Right forelimb (tissue), 1 donor: ENCODE measurements at places on chromosomes 6 and 20.

DNA sequence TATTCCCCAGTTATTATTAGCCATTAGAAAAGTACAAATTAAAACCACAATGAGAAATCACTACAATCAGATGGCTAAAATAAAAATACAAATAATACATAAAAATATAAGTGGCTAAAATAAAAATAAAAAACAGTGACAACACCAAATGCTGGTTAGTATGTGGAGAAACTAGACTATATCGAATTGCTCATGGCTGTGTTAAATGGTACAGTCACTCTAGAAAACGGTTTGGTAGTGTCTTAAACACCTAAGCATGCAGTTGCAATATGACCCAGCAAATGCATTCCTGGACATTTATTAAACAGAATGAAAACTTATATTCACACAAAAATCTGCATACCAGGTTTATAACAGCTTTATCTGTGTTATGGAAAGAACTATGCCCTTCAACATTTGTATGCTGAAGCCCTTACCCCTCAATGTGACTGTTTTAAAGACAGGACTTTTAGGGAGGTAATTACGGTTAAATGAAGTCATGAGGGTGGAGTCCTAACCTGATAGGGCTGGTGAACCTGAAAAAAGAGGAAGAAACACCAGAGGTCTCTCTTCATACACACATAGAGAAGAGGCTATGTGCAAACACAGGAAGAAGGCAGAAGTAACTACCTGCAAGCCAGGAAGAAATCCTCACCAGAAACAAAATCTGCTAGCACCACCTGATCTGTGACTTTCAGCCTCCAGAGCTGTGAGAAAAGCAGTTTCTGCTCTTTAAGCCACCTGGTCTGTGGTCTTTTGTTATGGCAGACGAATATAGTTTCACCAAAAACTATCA is 84.9 kb downstream of the ASCC3 start:
- DNase-seq: no peak

DNA sequence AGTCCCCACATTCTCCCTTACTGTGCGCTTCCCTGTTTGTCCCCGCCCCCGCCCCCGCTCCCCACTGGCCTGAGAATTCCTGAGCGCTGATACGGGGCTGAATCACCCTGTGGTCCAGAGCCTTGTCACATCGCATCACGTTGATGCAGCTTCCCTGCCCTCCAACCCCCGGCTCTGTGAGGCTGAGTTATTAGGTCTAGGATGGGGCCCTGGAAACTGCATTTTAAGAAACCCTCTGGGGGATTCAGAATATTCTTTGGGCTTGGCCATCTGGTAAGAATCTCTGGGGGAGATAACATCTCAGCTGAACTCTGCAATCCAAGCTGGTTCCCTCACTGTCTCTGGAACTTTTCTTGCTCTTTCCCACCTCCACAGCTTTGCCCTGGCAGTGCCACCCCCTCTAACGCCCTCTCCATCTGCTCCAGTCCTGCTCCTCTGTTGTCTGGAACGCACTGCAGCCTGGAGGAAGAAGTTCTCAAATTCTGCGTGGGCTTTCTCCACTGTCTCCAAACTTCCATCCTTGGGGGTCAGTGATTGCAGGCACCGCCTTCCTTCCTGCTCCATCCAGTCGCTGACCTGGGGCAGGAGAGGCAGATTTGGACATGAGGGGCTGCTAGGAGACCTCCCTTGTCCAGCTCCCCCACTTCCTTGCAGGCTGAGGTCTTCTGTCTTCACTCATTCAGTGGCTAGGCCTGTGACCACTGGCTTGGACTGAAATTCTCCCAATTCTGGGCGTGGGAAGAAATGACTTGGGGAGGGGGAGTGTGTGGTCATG is 42.6 kb downstream of the KIAA1755 start:
- DNase-seq: no peak

DNA sequence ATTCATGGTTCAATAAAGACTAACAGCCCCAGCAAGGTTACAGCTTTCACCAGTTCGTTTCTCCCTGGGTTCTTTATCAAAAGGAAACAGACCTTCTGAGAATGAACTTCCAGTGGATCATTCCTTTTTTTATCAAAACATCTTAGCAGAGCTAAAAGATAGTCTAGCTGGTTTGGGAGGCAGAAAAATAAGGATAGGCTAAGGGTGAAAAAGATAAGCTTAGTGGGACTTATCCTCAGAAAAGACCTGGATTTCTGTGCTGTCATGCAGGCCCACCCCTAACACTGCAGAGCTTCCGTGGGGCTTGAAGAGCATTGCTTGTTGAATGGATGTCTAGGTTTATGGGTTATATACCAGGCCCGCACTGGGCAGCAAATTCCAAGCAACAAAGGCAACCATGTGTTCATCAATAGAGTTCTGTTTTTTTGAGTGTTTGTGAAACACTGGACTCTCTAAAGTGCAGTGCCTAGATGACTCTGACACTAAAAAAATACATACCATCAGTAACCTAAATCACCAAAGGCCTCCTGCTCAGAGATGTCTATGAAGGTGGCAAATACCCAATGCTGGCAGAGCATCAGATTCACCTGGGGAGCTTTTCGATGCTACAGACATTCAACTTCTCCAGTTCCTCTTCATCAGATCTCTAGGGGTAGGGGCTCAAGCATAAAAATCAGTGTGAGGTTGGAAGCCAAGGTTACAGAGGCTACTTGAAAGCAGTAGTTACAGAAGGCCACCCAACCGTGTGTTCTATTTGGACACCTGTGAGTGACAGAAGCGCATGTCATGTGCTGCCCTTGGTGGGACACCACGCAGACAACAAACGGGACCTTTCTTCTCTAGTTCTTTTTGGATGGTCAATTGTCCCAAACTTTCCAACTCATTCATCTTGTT is 53.0 kb downstream of the TNFAIP3 start:
- no peak for DNase-seq

DNA sequence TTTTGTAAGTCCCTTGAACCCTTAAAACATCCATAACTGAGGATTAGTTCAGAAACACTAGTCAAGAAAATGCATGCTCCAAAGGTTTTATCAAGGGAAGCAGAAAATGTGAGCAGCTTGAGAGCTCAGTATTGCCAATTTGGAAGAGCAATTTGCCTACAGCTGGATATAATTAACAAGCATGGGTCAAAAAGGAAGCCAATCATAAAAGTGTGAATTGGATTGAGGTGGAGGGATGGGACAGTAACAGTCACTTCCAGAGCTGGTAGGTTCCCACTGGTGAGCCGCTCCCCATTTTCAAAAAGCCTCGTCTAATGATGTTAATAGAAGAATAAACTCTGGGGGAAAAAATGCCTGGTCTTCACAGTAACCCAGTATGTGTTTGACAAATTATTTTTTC is 5.0 kb upstream of the PTPRK start:
- no peak for DNase-seq

DNA sequence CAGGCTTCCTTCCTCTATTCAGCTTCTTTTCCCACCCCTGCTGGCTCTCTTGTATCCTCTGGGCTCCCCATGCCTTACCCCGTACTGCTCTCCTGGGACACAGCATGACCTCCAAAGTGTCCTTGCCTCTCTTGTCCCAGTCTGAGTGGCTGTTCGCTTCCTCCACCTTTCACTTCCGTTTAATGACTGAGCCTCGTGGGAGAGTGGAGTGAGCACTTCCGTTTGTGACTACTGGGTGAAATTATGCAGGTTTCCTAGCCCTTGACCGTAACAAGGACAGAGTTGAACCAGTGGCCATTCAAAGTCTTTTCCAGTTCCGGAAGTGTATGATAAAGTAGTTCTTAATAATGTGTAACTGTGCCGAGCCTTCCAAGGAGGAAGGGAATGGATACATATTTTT is 109.2 kb downstream of the ARID1B start:
- no peak for DNase-seq
